ENCODE measurements at places on chromosomes 7 and 10. TPM values are rescaled to one million over a fixed set of nuclear protein-coding genes. Genes with fewer than 3 reads are reported as not detected.

The NEUROG3 gene
- total RNA-seq, result not detected

The RAMP3 gene
- total RNA-seq, result 0.58 TPM

The RNF148 gene
- 1.3 TPM for total RNA-seq

The GIMAP6 gene
- 0.15 TPM for total RNA-seq

The EEPD1 gene
- total RNA-seq, result 19.4 TPM

The LRGUK gene
- under 0.01 TPM for total RNA-seq

The MBL2 gene
- not detected for total RNA-seq

The RALA gene
- 33.3 TPM for total RNA-seq

The GIMAP8 gene
- 0.15 TPM for total RNA-seq

The NRBF2 gene
- 42.8 TPM for total RNA-seq

The LRRC18 gene
- total RNA-seq, result under 0.01 TPM

The WEE2 gene
- 0.33 TPM for total RNA-seq

The STEAP1B gene
- total RNA-seq, result 25.9 TPM

The SYT15B gene
- total RNA-seq, result not detected

The EVX1 gene
- not detected for total RNA-seq

The LIPA gene
- 63.7 TPM for total RNA-seq

The ANKRD26 gene
- total RNA-seq, result 13.5 TPM

The NEBL gene
- total RNA-seq, result 0.17 TPM

The HOXA9 gene
- 0.15 TPM for total RNA-seq

The SH2B2 gene
- 3.3 TPM for total RNA-seq

The ATP6V0A4 gene
- total RNA-seq, result not detected

The TFEC gene
- 0.17 TPM for total RNA-seq

The CLCN1 gene
- not detected for total RNA-seq

The AUTS2 gene
- 5.1 TPM for total RNA-seq

The PPIF gene
- total RNA-seq, result 40.4 TPM

The POLR2J2 gene
- 2.5 TPM for total RNA-seq

The CTAGE6 gene
- 0.66 TPM for total RNA-seq

The INSYN2A gene
- 0.73 TPM for total RNA-seq

The TRUB1 gene
- total RNA-seq, result 31.7 TPM

The STK31 gene
- total RNA-seq, result not detected

The NEUROD6 gene
- not detected for total RNA-seq

The PPA1 gene
- total RNA-seq, result 248 TPM

The PRF1 gene
- not detected for total RNA-seq

The CYP2C18 gene
- total RNA-seq, result not detected

The GLI3 gene
- 6.9 TPM for total RNA-seq

The DOCK1 gene
- 86.0 TPM for total RNA-seq

The EBF3 gene
- total RNA-seq, result 16.5 TPM

The DGKI gene
- 1.7 TPM for total RNA-seq

The MOGAT3 gene
- total RNA-seq, result not detected

The NKX1-2 gene
- total RNA-seq, result under 0.01 TPM
